ENCODE measurements at places on chromosomes 5 and 9. TPM values are rescaled to one million over a fixed set of nuclear protein-coding genes. Genes with fewer than 3 reads are reported as not detected.

Gene C7
- total RNA-seq, result 25.1 TPM

Gene IL5
- total RNA-seq, result not detected

Gene PTPRD
- total RNA-seq, result 323 TPM

Gene CRB2
- total RNA-seq, result 18.1 TPM

Gene ORM2
- total RNA-seq, result not detected

Gene MRPL50
- total RNA-seq, result 34.2 TPM

Gene TMEM174
- total RNA-seq, result not detected

Gene PFN3
- not detected for total RNA-seq

Gene PITX1
- not detected for total RNA-seq

Gene CXCL14
- total RNA-seq, result 0.73 TPM

Gene COL27A1
- 15.5 TPM for total RNA-seq

Gene OR1J2
- not detected for total RNA-seq

Gene PTAR1
- 110 TPM for total RNA-seq

Gene NDUFS4
- total RNA-seq, result 55.9 TPM

Gene PCDHA1
- 7.5 TPM for total RNA-seq

Gene IFNA21
- total RNA-seq, result not detected

Gene PCDHGA4
- 17.5 TPM for total RNA-seq

Gene NR2F1-AS1
- total RNA-seq, result 70.1 TPM

Gene CDKN2B-AS1
- total RNA-seq, result not detected

Gene ZNF618
- 23.9 TPM for total RNA-seq

Gene AJM1
- 1.8 TPM for total RNA-seq

Gene C5orf52
- not detected for total RNA-seq

Gene LHX6
- 1.5 TPM for total RNA-seq

Gene BAAT
- total RNA-seq, result not detected

Gene CDKN2B
- total RNA-seq, result 0.09 TPM

Gene ANXA2R
- total RNA-seq, result 2.9 TPM
